Cardiac fibroblast (primary cell): ENCODE measurements at places on chromosomes 3 and 15.

DNA sequence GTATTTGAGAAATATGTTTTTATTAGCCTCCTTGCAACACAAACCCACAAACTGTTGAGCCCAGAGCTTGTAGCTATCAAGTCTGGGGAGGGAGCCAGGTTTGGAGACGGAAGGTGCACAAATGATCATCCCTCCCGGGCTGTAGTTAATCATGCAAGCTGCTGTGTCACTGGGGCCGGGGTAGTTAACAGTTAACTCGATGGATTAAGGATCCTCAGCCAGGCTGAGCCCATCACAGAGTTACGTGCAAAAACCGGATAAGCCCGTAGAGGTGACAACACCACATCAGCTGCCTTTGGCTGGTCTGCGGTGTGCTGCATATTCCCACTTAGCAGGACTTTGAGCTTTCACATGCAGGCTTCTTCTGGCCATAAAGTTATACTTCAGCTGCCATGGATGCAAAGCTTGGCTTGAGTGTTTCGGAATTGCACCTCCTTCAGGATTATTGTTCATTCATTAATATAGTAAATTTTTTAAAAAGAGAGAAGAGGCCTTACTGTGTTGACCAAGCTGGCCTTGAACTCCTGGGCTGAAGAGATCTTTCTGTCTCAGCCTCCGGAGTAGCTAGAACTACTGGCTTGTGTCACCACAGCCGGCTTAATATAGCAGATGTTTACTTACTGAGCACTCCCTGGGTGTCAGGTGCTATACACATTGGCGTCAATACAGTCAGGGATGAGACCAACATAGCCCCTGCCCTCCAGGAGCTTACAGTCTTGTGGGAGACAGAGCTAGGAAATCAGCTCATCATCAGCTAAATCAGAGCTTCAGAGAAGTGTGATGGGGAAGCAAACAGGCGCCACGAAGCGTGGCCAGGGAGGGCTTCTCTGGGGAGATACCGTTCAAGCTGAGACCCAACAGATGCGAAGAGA is 226.8 kb upstream of the BHLHE40 start:
- DNase-seq = peak; percentile 48

DNA sequence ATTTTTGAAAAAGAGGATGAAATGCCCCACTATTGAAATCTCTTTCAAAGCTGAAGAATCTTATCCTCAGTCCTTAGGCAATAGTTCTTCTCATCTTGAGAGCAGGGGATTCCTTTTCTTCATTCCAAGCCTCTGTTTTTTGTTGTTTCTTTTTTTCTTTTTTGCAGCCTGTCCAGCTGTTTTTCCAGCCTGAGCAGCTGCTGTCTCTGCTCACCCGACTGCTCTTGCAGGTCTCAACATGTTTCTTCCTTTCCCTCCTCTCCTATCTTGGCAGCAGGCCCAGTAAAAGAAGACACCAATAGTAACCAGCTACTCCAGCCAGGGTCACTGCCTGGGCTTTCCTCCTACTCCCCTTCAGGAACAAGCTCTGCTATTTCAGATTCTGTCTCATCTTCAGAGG is 23.8 kb downstream of the MEX3B start:
- DNase-seq = peak; percentile 51

GRCh38 chr3:49703443-49703927 is 14.1 kb downstream of the RNF123 start:
- peak; percentile 68 for DNase-seq

GRCh38 chr3:105364128-105364527 is 2.6 kb upstream of the ALCAM start:
- DNase-seq = no peak

DNA sequence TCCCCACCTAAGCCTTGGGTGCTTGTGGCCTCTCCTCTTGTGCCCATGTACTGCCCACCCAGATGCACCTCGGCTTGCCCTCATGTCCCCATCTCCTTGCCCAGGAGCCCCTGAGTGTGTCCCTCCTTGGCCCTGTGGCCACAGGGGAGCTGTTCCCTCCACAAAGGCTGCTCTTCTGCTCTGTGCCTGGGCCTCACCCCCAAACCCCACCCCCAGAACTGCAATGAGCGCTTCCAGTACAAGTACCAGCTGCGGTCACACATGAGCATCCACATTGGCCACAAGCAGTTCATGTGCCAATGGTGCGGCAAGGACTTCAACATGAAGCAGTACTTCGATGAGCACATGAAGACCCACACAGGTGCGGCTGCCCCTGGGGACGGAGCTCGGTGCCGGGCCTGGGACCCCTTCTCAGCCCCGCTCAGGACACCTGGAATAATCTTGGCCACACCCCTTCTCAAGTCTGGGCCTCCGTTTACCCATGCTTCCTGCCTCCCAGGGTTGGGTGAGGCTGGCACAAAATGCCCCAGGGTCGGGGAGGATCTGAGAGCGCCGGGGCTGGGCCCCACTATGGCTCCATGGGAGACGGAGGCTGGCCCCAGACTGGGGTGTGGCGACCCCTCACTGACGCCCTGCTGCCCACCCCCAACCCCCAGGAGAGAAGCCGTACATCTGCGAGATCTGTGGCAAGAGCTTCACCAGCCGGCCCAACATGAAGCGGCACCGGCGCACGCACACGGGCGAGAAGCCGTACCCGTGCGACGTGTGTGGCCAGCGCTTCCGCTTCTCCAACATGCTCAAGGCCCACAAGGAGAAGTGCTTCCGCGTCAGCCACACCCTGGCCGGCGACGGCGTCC is 10.3 kb downstream of the ZBTB47 start:
- DNase-seq = no peak

GRCh38 chr15:96341513-96342405 is 11.3 kb downstream of the NR2F2 start:
- peak; percentile 44 for DNase-seq

DNA sequence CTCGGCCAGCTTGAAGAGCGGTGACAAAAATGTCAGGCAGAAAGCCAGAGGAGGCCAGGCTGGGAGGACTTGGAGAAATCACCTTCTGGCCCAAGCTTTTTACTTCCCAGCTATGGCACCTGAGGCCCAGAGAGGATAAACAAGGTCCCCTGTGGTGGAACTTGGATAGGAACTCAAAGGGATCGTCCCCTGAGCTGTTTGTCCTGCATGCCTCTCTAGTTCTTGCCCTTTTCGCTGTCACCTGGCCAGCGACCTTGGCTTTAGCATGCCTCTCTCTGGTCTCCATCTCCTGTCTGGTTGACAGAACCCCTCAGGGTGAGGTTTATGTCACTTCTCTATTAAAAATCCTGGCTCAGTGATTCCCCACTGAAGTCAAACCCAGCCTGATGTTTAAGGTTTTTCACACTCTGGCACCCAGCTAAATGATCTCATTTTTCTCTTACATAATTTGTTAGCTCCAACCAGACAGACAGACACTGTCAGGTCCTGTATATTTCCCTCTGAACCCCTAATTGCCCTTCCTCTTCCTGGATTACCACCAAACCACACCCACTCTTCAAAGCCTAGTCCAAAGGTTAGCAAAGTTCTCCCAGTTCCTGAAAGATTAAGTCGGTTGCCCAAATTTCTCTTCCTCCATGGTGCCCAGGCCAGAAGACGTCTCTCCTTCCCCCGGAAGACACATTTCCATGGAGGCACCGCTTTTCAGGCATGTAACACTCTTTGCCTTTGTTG is 169.1 kb downstream of the FAM43A start:
- no peak for DNase-seq

- DNase-seq = no peak
These were observed 16.9 kb upstream of the RHCG start for GRCh38 chr15:89513284-89513683.

GRCh38 chr15:68990992-68991500 is 23.4 kb upstream of the NOX5 start:
- DNase-seq = no peak

DNA sequence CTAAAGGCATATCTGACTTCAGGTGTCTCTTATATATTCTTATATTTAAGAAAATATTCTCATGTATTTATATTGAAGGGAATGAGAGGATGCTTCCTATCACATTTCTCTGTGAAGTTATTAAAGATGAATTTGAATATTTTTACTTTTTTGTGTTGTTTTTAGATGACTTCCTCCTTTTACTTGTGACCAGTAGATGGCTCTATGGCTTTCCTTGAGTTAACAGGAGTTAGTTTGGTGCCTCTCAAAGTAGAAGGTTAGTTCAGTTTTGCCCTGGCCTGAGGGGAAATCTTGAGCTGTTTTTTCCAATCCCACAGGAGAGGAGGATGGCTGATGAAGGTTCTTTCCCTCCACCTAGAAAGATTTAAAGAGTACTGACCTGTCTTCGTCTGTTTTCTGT is 80.7 kb downstream of the SQOR start:
- peak; percentile 42 for DNase-seq

DNA sequence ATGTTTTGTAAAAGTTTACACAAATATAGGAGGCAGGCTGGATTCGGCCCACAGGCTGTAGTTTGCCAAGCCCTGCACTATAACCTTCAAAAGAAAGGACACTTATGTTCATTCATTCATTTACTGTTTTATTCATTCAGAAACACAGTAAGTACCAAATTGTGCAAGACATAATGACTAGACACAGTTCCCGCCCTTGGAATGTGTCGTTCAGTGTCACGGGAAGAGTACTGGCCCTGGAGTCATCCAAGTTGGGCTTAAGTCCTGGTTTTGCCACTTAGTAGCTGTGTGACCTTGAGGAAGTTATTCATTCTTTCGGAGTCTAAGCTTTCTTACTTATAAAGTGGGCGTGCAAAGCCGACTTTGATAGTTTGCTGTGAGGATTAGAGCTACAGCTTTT is 22.0 kb downstream of the COLQ start:
- DNase-seq = no peak

GRCh38 chr3:172298247-172298646 is 150.0 kb downstream of the GHSR start:
- DNase-seq = no peak

GRCh38 chr3:126452213-126452612 is 23.5 kb downstream of the ZXDC start:
- no peak for DNase-seq

GRCh38 chr15:31327669-31328427 is 1.2 kb downstream of the KLF13 start:
- DNase-seq = peak; percentile 63

DNA sequence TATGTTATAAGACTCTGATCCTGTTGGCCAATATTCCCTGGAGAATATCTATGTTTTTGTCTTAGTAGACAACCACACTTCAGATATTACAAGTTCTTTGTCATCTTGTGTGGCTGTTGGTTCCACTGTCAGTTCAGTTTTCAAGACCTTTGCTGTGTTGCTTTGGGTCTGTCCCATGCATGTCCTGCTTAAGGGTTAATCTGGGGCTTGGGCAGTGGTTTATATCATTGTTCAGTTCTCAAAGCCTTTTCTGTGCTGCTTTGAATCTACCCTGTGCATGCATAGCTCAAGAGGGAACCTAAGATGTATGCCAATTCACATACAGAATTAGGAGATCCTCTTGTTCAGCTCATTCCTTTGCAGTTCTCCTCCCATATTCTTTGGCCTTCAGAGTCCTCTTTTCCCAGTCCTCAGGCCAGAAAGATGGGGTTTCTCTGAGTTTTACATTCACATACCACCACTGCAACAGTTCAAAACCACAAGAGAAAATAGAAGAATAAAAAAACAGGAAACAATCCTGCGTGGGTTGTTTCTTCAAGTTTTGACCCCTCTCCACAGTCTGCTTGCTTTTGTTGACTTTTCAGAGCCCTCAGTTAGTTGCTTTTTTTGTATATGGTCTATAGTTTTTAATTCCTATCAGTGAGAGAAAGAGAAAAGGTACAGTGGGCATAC is 21.6 kb downstream of the BUB1B start:
- DNase-seq = no peak

- no peak for DNase-seq
These were observed 14.1 kb downstream of the ST3GAL6 start for GRCh38 chr3:98777286-98777685.

GRCh38 chr3:137998121-137999042 is 11.6 kb upstream of the CLDN18 start:
- no peak for DNase-seq

DNA sequence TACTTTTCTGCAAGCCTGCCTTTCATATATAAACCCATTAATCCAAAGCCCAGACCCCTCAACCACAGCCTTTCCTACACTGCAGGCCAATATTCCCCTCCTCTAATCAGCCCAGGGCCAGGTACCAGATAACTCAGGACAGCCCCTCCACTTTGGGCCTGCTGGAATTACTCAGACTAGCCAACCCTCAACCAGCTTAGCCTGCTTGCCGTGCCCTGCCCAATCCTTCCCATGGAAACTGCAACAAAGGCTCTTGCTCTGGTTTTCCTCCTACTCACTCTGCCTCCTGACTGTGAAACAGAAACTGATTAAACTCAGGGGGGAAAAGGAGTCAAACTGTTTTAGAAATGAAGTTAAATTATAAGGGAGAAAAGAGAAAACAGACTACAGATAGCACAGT is 248.1 kb downstream of the KLF13 start:
- no peak for DNase-seq

DNA sequence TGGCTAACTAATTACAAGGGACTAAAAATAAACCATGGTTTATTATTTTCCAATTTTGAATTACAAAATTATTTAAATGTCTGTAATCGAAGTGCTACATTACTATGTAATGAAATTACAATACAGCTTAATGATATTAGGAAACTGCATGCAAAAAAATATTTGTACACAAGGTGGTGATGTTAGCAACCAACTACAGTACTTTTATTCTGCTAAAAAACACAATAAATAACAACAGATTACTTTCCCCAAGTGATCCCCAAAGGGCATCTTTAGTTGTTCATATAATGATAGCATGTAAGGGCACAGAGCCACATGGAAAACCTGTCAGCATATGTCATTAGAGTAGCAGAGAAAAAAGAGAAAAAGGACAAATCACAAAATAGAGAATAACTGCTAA is 147.5 kb upstream of the SOX2 start:
- DNase-seq = peak; percentile 16

GRCh38 chr3:28575746-28576613 is 227.4 kb upstream of the AZI2 start:
- DNase-seq = peak; percentile 6

GRCh38 chr3:89252016-89252415 is 144.6 kb downstream of the EPHA3 start:
- no peak for DNase-seq

DNA sequence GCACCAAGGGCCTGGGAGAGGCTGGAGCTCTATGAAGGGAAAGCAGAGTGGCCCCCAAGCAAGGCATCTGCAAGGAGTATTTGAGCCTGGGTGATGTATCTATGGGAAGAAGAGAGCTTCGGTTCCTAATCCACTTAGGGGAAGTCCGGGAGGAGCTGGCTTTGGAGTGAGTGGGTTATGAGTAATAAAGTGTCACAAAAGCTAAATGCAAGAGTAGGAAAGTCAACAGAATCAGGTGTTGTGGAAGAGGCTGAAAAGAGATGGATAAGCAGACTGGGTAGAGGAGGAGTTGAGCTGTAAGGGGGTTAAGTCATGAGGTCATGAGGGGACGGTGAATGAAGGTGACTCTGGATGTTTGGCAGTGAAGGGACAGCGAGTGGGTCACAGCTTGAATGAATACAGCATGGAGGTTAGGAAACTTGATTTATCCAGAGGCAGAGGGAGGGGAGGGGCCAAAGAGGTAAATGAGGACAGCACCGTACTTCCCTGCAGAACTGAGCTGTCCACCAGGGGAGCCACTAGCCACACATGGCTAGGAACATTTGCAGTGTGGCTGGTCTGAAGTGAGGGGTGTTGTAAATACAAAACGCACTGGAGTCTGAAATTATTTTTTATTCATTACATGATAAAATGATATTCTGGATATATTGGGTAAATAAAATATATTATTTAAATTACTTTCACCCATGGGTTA is 83.3 kb downstream of the ADCY5 start:
- DNase-seq = no peak

- DNase-seq = no peak
These were observed 1.2 kb downstream of the KNL1 start for GRCh38 chr15:40595219-40595618.
